Fibroblast of skin of right biceps (primary cell): ENCODE measurements at places on chromosomes 1 and 21.

DNA sequence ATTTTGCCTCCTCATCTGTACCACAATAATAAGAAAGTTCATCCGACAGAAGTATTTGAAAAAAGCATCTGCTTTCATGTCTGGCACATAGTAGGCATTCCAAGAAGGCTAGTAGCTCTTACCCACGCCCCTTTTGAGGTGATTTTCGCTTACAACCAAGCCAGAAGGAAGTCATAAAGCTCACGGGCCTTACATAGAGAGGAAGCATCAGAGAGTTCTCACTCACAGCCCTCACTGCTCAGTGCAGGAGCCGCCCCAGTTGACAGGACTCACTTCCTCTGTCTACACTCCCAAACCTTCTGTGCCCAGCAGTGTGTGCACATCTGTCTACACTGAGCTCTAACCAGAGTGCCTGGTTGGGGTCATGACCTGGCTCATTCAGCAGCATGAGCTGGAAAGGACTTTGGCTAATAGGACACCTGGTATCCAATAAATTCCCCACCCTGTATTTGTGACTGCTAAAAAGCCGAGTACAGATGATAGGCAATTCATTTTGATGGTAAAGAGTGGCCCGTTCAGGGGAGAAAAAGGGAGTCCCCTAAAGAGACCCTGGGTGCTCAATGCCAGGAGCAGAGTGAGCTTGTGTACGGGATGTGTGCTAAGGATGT is 36.8 kb upstream of the DUSP10 start:
- DNase-seq = no peak

- no peak for DNase-seq
Measured at GRCh38 chr1:105626276-105626987, 1430.0 kb upstream of the PRMT6 start.

DNA sequence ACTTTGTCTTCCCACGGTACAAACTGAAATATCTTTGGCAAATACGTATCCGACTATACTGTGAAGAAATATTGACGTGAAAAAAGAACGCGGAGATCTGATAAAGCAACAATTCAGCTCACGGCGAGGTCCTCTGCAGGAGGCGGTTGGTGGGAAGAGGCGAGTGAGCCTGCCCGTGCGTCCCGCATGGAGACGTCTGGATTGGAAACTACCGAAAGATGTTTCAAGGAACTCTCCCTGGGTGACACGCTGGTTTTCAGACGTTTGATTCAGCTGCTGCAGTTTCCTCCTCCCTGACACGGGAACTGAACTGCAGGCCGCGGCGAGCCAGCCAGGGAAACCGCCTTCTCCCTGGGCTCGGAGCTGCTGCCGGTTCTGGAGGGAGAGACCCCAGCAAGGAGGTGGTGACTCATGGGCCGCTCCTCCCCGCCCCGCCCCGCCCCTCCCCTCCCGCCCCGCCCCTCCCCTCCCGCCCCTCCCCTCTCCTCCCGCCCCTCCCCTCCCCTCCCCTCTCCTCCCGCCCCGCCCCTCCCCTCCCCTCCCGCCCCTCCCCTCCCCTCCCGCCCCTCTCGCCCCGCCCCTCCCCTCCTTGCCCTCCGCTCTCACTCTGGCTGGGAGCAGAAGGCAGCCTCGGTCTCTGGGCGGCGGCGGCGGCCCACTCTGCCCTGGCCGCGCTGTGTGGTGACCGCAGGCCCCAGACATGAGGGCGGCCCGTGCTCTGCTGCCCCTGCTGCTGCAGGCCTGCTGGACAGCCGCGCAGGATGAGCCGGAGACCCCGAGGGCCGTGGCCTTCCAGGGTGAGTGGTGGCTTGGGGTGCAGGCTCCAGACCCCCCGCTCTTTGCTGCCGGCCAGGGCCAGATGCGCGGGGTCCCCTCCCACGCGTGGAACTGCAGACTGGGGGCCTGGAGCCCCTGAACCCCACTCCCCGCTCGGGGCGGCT is at the start of gene COL6A1:
COL6A1 (plus strand) TSS at position 620 of the 941 bp plus-strand sequence; CDS start at position 701, 81 bp downstream.
- DNase-seq = peak; percentile 95

GRCh38 chr1:110205156-110205555 is 5.0 kb upstream of the KCNC4 start:
- no peak for DNase-seq

GRCh38 chr1:113429461-113430153 is 39.3 kb downstream of the MAGI3 start:
- DNase-seq = no peak
